ENCODE measurements at places on chromosomes 4 and X.
A peak's percentile ranks its signal among the peaks of the same experiment; 100 is the strongest.

DNA sequence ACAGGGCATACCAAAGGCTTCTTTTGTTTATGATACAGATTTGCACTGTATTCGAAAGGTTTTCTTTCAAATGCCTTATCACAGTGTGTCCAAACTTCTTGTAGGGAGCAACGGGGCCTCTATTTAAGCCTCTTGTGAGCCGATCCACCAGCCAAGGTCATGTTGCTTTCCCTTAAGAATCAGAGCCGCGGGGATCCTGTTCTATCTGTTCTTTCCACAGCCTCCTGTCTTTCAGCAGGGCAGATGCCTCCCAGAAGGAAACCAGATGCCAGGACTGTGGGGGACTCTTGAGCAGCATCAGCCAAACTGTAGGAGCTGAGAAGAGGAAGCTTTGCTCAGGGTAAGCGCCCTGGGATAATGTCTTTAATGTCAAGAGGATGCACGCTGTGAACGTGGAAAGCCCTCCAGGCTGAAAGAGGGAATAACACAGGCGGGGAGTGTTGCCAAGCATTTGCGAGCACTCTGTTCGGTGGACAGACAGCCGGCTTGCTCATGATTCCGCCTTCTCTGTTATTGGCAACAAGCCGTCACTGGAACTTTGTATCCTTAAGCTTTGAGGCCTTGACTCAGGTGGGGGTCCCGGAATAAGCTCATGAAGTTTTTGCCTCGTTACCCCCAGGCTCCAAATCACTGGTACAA, 279.8 kb upstream of the FRG1 start:
- DNase-seq, result no peak

- no peak for DNase-seq
Observed at GRCh38 chr4:61770456-61770855, 570.3 kb downstream of the ADGRL3 start.

- DNase-seq, result no peak
Observed at GRCh38 chr4:14896656-14897175, 105.6 kb upstream of the CPEB2 start.

DNA sequence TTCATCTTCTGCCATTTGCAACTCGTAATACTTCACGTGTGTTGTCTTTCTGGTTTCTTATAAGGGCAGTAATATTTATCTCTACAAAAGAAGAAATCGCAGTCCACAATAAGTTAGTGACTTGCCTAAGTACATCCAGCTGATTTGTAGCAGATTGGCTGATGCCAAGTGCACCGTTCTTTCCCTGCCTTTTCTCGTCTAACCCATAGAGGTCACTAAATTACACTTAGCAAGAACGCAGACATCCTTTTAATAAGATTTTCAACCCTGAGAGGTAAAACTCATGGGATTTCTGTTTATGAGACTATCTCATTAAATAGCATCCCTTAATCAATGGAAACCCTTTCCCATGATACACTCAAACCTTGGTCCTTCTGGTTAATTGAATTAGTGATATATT, 408.6 kb upstream of the ACTRT1 start:
- DNase-seq, result no peak

- DNase-seq, result no peak
Observed at GRCh38 chrX:38819709-38820108, 18.4 kb downstream of the MID1IP1 start.

DNA sequence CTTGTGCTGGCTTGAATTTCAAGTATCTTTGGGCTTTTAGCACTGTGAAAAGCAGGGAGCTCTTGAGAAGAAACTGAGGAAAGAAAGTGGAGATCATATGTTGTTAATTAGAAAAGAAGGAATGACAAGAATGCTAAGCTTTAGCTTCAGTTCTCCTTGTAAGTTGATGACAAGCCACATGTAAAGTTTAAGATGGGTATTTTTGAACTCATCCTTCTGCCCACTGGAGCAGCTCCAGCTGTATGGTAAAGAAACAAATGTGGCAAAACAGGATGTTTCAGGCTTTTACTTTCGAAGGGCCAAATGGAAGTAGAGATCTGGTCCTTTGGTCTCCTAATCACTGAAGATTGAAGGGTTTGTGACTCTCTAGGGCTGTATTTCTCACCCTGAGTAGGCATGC, 137.8 kb downstream of the GUCY2F start:
- no peak for DNase-seq

DNA sequence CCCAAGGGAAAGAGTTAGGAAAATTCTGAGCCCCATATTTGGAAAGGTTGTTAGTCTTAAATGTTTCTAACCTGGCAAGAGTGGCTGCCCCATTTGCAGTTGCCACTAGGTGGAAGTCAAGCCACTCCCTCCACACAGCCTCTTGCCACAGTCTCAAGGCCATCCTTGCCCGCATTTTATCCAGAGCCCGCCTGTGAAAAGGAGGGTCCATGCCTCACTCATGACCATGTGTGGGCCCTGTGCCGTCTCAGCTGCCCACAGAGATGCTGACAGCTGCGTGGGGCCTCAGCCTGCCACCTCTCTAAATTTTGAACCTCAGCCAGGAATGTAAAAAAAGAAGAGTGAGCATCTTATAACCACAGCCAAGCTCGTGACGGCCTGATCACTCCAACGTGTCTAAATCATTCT, 201.5 kb upstream of the FAM241A start:
- peak; percentile 49 for DNase-seq

DNA sequence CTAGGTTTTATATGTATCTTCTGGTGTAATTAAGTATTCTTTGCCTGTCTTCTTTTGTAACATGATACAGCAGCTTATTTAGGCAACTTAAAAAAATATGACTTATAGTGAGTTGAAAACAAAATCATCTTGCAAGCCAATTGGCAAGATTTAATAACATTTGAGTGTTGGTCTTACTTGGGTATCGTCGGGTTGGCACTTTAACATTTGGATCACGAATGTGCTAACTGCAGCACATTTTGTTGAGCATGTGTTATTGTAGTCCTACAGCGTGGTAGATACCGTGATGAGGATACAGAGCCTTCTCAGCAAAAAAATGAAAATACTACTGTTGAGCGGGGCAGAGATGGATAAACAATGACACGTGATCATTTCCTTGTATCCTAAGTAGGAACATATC, 295.3 kb downstream of the ARHGAP10 start:
- DNase-seq, result no peak

GRCh38 chr4:79237851-79238250, 88.0 kb downstream of the NAA11 start:
- no peak for DNase-seq

DNA sequence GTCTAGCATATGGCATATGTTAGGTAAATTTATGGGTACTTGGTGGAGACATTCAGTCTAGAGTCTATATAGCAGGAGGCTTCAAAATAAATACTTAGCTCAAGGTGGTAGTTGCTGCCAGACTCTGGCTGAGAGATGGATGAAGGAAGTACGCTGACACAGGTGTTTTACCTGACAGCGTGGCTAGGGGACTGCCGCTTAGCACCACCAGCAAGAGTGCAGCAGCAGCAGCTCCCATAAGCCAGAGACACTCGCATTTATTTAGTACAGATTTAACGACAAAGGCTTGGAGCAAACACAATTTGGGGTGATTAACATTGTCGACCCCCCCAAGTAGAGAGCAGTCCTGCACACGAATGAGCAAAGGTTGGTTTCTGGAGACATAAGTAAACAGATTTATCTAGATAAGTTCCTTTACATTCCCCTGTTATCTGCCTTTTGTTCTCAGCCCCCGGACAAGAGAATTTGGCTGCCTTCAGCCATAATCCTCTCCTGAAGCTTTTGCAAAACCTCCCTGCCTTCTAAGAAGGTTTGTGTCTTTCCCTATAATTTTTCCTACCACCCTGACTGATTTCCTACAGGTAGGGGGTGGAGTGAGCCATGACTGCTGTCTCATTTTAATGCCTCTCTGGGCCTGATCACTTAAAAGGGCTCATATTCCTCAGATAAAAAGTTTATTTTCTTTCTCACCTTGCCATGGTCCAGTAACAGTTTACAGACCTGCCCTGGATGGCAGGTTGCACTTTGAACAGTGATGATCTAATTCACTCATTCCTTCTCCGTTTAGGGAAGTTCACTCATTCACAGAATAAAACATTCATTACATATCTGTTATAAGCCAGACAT, 64.6 kb downstream of the RHOH start:
- DNase-seq, result no peak

- DNase-seq, result no peak
Observed at GRCh38 chr4:137655302-137655701, 123.0 kb upstream of the PCDH18 start.

DNA sequence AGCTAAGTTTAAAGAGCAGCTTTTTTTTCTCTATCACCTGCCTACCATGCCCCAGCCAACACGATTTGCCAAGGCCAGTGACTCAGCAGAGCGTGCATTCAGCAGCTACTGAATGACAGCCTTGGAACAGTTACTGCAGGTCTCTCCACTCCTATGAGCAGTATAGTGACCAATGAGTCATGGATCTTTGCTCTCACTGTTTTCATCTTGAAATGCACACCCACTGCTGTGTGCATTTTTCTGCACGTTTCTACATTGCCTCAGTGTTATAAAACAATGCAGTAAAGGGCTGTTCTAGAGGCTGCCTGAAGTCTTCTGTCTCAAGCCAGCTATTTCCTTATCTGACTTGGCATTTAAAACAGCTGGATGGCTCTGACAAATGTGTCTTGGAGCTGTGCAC, 66.0 kb upstream of the C4orf54 start:
- DNase-seq, result peak; percentile 34

- DNase-seq, result no peak
Observed at GRCh38 chr4:127261476-127261875, 371.3 kb upstream of the INTU start.

DNA sequence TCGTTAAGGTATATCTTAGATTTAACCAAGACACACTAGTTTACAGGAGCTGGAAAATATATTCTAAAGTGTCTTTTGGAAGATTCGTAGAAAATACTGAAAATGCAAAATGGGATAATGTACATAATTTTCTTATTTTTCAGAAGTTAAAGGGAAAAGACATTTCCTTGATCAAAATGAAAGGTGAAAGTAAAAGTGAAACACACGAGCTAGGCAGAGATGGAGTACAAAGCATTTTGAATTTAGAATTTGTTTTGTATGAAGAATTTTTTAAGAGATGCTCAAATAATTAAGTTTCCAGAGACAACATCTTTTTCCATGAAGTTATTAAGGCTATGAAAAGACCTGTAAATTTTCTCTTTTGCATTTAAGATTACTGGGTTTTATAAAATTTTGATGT, 2192.6 kb upstream of the AGA start:
- no peak for DNase-seq

GRCh38 chr4:1008840-1009541, 2.4 kb upstream of the FGFRL1 start:
- DNase-seq, result peak; percentile 16

GRCh38 chr4:106801386-106801785, 234.7 kb downstream of the DKK2 start:
- DNase-seq, result no peak

GRCh38 chr4:178937130-178937529, 1494.9 kb upstream of the AGA start:
- DNase-seq, result no peak

GRCh38 chrX:46758163-46758955, 559 bp downstream of the SLC9A7 start:
- peak; percentile 25 for DNase-seq

GRCh38 chr4:103757631-103758030, 37.8 kb upstream of the TACR3 start:
- DNase-seq, result no peak

DNA sequence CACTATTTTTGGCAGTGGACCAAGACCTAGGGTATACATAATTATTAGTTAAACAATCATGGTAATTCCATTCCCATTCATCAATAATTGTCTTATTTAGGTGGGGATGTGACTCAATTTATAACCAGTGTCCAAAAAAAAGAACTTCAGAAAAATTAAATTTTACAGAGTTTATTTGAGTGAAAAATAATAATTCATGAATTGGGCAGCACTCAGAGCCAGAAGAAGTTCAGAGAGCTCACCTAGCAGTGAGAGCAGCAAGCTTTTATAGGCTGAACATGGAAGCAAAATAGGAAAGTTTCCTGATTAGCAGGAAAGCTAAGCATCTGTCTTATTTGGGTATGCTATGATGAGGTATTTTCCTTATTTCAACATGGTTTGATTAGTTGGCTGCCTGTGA, 500.8 kb downstream of the PCDH7 start:
- DNase-seq, result no peak

DNA sequence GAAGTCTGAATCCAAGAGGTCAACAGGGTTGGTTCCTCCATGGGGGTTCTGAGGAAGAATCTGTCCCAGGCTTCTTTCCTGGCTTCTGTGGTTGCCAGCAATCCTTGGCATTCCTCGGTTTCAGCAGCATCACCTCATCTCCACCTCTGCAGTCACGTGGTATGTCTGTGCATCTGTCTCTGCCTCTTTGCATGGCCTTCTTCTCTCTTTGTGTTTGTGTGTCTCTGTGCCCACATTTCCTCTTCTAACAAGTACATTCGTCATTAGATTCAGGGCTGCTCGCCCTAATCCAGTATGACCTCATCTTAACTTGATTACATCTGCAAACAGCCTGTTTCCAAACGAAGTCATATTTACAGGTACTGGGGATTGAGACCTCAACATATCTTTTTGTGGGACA, 114.0 kb downstream of the BCOR start:
- DNase-seq, result no peak

Data from EL (cell line).